Small intestine (tissue), 16 donors: ENCODE measurements at places on chromosomes 2 and 18. TPM values are rescaled to one million over a fixed set of nuclear protein-coding genes. Genes with fewer than 3 reads are reported as not detected.

The G6PC2 gene
- polyA plus RNA-seq: not detected

DNA sequence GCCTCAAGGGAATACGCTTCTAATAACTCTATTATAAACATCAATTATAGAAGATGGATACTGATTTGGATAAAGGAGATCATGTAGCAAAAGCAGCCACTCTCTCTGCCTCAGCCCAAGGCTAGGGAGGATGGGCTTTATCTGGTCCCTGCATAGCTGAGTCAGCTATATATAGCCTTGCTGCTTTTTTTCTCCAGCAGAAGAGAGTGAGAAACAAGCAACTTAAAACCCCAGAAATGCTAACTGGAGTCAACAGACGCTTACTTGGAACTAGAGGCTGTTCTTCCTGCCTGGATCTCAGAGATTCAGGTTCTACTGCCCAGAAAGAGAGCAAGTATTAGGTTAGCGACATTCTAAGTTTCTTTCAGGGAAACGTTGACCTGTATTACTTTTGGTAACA lies 426.7 kb upstream of the KLHL29 start:
- DNase-seq: no peak
- H3K27me3 ChIP-seq: no peaks in the 10 kb centered on the region
- H3K4me3 ChIP-seq: no peak overlapping the region
- no peaks in the 10 kb centered on the region for H3K4me1 ChIP-seq

- H3K27ac ChIP-seq: no peak overlapping the region
- H3K36me3 ChIP-seq: no peaks in the 10 kb centered on the region
- DNase-seq: no peak
These were observed 116.8 kb upstream of the SERPINE2 start for GRCh38 chr2:224155896-224156295.

The RNF125 gene
- 21.5 TPM for polyA plus RNA-seq

GRCh38 chr18:32777049-32777448 lies 4.2 kb upstream of the KLHL14 start:
- no peaks in the 10 kb centered on the region for H3K36me3 ChIP-seq
- H3K4me3 ChIP-seq: no peak overlapping the region
- H3K27me3 ChIP-seq: peaks cover 15% of the 10 kb centered on the region
- H3K27ac ChIP-seq: no peak overlapping the region
- no peak for DNase-seq

- no peak for DNase-seq
- H3K4me3 ChIP-seq: no peak overlapping the region
- H3K27me3 ChIP-seq: no peaks in the 10 kb centered on the region
- no peaks in the 10 kb centered on the region for H3K4me1 ChIP-seq
- H3K36me3 ChIP-seq: peaks cover 37% of the 10 kb centered on the region
These were observed 17.2 kb downstream of the CNDP2 start for GRCh38 chr18:74513149-74513882.

The LYG2 gene
- not detected for polyA plus RNA-seq

- H3K27me3 ChIP-seq: no peaks in the 10 kb centered on the region
- H3K36me3 ChIP-seq: no peaks in the 10 kb centered on the region
- H3K27ac ChIP-seq: no peak overlapping the region
- no peak overlapping the region for H3K4me3 ChIP-seq
These were observed 407.9 kb downstream of the CPS1 start for GRCh38 chr2:210964141-210964764.

The CD226 gene
- 1.2 TPM for polyA plus RNA-seq

DNA sequence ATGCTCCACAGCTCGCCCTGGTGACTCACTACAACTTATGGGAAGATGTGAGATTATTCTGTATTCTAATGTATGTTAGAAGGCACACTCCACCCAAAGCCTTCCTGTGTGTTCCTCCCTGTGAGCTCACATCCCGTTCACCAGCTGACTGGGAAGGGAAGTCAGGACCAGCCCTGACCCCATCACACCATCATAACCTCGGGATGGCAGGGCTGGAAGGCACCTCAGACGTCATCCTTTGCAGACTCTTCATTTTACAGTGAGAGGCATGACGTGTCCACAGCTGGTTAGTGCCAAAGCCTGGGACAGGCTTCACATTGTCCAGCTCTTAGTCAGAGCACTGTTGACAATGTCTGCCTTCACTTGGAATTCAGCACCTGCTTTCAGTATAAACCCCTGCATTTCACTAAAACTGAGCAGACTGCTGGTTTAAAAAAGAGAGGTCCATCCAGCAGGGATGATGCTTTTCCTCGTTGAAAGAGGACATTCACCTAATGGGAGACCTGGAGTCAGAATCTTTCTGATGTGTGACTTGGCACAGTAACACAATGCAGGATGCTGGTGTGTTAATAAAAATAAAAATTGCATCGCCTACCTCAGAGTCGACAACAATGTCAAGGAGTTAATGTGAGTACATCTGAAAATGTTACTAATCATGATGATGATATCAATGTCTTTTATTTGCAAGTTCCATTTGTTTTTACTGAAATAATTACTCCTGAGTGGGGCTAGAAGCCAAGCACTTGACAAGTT lies 418.0 kb upstream of the TNP1 start:
- no peaks in the 10 kb centered on the region for H3K27me3 ChIP-seq
- no peak for DNase-seq
- no peak overlapping the region for H3K27ac ChIP-seq
- H3K4me3 ChIP-seq: no peak overlapping the region
- no peaks in the 10 kb centered on the region for H3K4me1 ChIP-seq

The GRHL1 gene
- 0.45 TPM for polyA plus RNA-seq

- no peak overlapping the region for H3K4me3 ChIP-seq
- no peaks in the 10 kb centered on the region for H3K27me3 ChIP-seq
- no peaks in the 10 kb centered on the region for H3K4me1 ChIP-seq
- no peaks in the 10 kb centered on the region for H3K36me3 ChIP-seq
These were observed 20.8 kb downstream of the EIF2AK3 start for GRCh38 chr2:88606371-88607030.

DNA sequence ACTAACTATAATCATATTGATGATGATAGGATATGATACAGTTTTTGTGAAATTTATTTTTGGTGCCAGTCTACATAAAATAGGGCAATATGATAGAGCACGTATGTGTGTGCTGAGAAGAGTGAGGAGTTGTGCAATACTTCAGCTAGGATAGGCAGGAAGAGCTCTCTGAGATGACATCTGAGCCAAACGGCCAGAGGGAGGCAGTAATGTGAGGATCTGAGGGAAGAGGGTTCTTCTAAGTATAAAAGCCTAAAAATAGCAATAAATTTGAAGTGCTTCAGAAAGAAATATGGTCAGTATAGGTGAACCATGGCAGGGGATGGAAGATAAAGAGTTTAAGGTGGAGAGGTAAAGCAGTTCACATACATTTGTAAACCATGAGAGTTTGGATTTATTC lies 102.5 kb downstream of the OLA1 start:
- no peaks in the 10 kb centered on the region for H3K36me3 ChIP-seq
- H3K27ac ChIP-seq: no peak overlapping the region
- H3K4me3 ChIP-seq: no peak overlapping the region
- no peaks in the 10 kb centered on the region for H3K27me3 ChIP-seq

DNA sequence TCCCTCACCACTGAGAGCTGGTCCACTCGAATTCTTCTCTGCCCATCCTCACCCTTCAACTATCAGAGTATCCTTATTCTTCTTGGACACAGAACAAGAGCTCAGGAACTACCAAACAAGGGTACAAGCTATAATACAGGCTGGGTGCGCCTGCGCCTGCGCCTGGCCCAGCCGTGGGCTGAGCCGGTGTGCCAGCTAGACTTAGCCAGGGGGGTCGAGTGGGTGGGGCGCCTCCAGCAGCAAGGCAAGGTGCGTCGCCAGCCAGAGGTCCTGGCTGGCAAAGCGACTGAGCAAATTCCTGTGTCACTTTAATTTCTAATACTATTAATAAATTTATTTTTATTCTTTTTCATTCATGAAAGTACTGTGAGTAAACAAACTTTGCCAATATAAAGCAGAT lies 1072.6 kb upstream of the PIK3C3 start:
- no peak overlapping the region for H3K4me3 ChIP-seq
- H3K36me3 ChIP-seq: no peaks in the 10 kb centered on the region
- H3K27me3 ChIP-seq: no peaks in the 10 kb centered on the region

DNA sequence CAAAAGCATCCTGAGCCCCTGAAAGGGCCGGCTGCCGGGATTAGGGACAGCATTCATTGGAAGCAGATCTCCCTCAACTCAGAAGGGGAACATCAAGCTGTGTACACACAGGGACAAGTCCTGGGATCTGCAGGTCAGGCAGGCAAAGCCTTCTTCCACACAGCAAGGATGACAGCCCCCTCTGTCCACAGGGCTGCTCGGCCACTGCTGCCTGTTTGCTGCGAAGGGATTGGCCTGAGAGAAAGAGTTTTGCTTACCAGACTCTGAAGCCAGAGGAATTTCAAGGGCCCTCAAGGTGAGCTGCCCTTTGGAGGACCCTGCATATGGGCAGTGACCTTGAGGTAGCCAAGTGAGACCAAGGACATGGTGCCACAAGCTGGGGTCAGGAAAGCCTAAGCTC lies 11.1 kb downstream of the ZBTB7C start:
- no peak overlapping the region for H3K4me3 ChIP-seq
- no peaks in the 10 kb centered on the region for H3K4me1 ChIP-seq
- H3K27me3 ChIP-seq: no peaks in the 10 kb centered on the region
- DNase-seq: no peak
- H3K27ac ChIP-seq: no peak overlapping the region

DNA sequence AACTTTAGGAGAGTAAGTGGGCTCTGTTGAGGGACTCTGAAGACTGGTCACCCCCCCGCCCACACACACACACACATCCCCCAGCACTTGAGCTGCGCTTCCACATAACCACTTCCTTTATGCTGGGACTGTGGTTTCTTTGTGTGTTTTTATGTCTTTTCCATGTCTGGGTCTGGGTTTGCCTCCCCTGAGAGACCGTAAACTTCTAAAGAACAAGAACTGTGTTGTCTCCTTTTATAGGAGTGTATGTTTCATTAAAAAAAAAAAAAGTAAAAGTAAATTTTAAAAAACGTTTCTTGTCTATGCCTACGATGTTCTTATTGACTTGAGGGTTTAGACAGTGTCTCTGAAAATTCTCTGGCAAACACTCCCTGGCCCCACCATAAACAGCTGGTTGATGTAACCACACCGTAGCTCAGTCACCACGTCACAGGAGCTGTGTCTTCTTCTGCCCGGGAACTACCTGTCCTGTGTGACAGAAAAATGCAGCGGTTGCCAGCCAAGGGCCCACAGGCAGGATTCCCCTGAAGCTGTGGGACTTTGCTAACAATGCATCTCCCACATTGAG lies 68.0 kb downstream of the KLHL29 start:
- DNase-seq: no peak
- no peaks in the 10 kb centered on the region for H3K36me3 ChIP-seq

- H3K27ac ChIP-seq: no peak overlapping the region
- no peaks in the 10 kb centered on the region for H3K36me3 ChIP-seq
- no peak overlapping the region for H3K4me3 ChIP-seq
- H3K27me3 ChIP-seq: no peaks in the 10 kb centered on the region
- H3K4me1 ChIP-seq: no peaks in the 10 kb centered on the region
- DNase-seq: no peak
These were observed 35.0 kb downstream of the EPB41L3 start for GRCh38 chr18:5508821-5509220.

GRCh38 chr2:174794851-174795374 lies 30.6 kb upstream of the CHRNA1 start:
- no peaks in the 10 kb centered on the region for H3K27me3 ChIP-seq
- H3K27ac ChIP-seq: no peak overlapping the region
- H3K4me1 ChIP-seq: no peaks in the 10 kb centered on the region
- H3K36me3 ChIP-seq: no peaks in the 10 kb centered on the region

The INHBB gene
- polyA plus RNA-seq: not detected

- no peak overlapping the region for H3K4me3 ChIP-seq
- no peaks in the 10 kb centered on the region for H3K36me3 ChIP-seq
- H3K27me3 ChIP-seq: no peaks in the 10 kb centered on the region
- DNase-seq: no peak
- H3K27ac ChIP-seq: no peak overlapping the region
- H3K4me1 ChIP-seq: no peaks in the 10 kb centered on the region
These were observed 55.6 kb downstream of the MYT1L start for GRCh38 chr2:2275451-2275850.

DNA sequence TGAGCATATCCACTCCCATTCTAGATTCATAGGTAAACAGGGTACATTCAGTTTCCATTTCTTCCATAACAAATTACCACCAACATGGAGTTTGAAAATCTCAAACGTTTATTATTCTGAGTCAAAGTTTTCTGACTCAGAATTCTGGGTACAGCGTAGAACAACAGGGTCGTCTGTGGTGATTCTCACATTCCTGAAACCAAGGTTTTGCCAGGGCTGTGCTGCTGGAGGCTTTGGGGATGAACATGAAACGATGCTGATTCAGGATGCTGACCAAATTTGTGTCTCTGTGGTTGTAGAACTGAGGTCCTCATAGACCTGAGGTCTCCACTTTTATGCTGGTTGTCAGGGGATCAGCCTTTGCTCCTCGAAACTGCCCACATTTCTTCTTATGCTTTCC lies 255.7 kb downstream of the DSEL start:
- H3K27me3 ChIP-seq: no peaks in the 10 kb centered on the region
- H3K4me1 ChIP-seq: no peaks in the 10 kb centered on the region
- H3K36me3 ChIP-seq: no peaks in the 10 kb centered on the region

GRCh38 chr2:72988726-72989273 lies 71.5 kb downstream of the EMX1 start:
- H3K27ac ChIP-seq: no peak overlapping the region
- peaks cover 17% of the 10 kb centered on the region for H3K4me1 ChIP-seq
- no peaks in the 10 kb centered on the region for H3K27me3 ChIP-seq
- peaks cover 2% of the 10 kb centered on the region for H3K36me3 ChIP-seq

DNA sequence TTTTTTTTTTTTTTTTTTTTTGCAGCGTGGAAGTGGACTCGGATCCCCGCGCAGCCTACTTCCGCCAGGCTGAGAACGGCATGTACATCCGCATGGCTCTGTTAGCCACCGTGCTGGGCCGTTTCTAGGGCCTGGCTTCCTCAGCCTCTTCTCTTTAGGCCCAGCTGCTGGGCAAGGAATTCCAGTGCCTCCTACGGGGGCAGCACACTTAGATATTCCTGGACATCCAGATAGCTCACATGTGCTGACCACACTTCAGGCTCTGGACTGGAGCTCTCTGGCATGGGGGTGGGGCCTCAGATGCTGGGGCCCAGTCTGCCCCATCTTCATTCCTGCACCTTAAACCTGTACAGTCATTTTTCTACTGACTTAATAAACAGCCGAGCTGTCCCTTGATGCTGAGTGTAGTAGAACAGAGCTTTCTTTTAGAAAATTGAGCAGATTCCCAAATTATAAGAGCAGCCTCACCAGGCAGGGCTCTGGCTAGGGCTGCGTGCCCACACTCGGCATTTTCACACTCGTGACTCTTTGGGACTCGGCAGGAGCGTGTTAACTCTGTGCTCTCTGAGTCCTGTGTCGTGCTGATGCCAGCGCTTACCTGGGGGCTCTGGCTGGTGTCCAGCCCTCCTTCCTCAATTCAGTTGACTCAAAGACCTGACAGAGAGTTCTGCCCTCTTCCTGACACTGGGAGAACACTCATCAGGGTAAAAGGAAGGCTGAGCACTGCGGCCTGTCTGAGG lies 19.3 kb downstream of the SLC30A3 start:
- no peak overlapping the region for H3K27ac ChIP-seq
- no peak overlapping the region for H3K4me3 ChIP-seq
- DNase-seq: peak; percentile 12
- peaks cover 58% of the 10 kb centered on the region for H3K36me3 ChIP-seq
- no peaks in the 10 kb centered on the region for H3K4me1 ChIP-seq

The CRYBA2 gene
- polyA plus RNA-seq: 3.8 TPM

The CD302 gene
- polyA plus RNA-seq: 36.6 TPM

- H3K4me1 ChIP-seq: no peaks in the 10 kb centered on the region
- H3K27ac ChIP-seq: no peak overlapping the region
- no peaks in the 10 kb centered on the region for H3K36me3 ChIP-seq
- DNase-seq: no peak
- no peak overlapping the region for H3K4me3 ChIP-seq
- H3K27me3 ChIP-seq: no peaks in the 10 kb centered on the region
These were observed 1337.0 kb upstream of the FAM98A start for GRCh38 chr2:34936089-34936488.
